ENCODE measurements at places on chromosomes 3 and 15.

DNA sequence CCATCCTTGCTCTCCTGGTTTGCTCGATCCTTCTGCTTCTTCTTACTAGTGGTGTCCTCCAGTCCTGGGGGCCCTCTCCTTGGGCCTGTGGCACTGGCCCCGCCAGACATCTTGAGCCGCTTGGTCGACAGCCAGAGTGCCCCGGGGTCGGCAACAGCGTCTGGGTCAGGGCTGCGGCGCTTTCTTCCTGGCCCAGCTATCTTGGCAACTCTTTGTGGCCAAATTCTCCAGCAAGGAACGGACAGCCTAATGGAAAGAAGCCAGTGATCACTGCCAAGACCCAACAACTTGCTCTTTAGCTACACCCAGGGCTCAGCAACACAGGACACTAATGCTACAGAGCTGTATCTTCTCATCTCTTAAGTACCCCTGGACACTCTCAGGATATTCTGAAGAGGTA is 1.6 kb downstream of the USP19 start:
- no peak for DNase-seq

- peak; percentile 82 for DNase-seq
Measured at GRCh38 chr3:32405711-32406323, 14.2 kb downstream of the CMTM7 start.

- DNase-seq: peak; percentile 28
Measured at GRCh38 chr15:68704496-68705021, 116.1 kb downstream of the ANP32A start.

DNA sequence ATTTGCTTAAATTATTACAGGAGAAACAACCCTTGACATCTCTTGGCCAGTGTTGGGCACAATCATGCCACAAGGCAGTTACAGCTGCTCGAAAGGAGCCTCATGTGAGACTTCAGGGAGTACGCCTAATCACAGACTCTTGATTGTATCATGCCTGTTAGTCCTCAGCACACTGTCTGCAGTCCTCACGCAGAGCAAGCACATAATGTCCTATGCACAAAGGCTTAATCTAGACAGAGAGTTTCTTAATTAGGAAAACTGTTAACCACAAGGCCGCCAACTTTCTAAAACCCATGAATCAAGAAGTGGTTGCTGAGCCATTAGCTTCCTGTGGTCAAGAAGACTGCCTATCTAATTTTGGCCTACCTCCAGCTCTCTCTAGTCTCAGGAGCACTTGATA is 172.0 kb downstream of the UNC13C start:
- no peak for DNase-seq

GRCh38 chr15:88871313-88871712 is 24.0 kb downstream of the HAPLN3 start:
- no peak for DNase-seq

- no peak for DNase-seq
Measured at GRCh38 chr3:42894698-42895579, 11.0 kb upstream of the ZNF662 start.

DNA sequence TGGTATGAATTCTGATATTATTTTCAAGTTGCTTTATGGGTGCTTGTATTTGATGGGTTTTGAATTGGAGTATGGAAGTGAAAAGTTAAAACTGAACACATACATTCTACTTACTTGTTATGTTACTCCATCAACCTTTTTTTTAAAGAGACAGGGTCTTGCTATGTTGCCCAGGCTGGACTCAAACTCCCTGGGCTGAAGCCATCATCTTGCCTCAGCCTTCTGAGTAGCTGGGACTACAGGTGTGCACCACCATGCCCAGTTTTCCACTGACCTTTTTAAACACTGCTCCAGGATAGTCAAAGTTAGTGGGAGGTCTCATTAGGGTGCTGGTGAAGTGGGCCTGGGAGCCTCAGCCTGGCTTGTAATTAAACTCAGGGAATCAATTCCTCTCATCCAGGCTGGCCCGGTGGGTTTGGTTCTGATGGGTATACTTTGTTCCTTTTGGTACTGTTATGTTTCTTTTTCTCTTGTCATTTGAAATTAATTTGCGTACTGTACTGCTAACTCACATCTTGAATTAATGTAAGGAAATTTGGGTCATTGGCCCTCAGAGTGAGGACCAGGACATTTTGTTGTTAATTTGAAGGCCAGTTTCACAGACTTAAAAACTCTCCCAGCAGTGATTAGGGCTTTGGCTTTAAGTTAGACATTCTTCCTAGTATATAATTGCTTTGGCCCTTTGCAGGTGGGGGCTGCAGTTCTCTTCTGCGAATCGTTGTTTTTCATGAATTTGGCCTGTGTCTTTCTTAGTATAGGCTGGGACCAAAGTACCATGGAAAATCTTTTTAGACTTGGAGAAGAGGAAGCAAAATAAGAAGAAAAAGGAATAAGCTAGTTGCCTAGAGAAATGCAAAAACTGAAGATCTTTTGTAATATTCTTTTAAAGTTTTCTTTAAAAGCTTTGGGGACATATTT is 66.9 kb downstream of the FNDC3B start:
- no peak for DNase-seq

DNA sequence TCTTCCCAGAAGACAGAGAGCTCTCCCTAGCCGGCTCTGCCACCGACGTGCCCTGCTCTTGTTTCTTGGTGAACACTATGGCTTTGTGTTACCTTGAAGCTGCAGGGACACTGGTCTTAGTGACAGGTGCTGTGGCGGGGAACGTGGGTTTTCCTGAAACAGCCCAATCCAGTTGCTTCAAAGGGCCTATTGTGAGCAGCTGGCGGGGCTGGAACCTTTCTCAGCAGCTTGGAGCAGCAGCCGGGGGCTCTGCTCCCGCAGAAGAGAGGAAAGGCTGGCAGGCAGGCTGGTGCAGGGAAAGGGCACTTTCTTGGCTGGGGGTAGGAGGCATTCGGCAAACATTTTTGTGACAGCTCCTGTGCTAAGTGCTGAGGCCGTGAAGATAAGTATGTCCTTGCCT is 12.8 kb downstream of the MYZAP start:
- no peak for DNase-seq

GRCh38 chr15:81619002-81619401 is 245.0 kb upstream of the TMC3 start:
- no peak for DNase-seq

DNA sequence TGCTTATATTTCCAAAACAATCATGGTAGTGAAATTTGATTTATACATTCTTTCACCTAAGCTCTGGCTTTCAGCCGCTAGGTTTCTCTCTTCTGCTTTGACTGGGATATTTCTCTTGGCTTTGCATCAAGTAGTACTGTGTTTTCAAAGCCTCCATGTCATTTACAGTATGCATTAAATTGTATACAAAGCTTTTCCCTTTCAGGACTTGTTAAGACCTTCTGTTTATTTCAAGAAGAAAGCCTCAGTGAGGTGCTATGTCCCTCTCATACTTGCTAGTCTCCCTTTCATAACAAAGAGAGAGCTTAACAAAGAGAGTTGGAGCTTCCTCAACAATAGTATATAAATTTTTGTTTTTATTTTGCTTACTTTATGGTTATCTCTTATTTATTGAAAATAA is 84.2 kb upstream of the SLC25A26 start:
- no peak for DNase-seq

DNA sequence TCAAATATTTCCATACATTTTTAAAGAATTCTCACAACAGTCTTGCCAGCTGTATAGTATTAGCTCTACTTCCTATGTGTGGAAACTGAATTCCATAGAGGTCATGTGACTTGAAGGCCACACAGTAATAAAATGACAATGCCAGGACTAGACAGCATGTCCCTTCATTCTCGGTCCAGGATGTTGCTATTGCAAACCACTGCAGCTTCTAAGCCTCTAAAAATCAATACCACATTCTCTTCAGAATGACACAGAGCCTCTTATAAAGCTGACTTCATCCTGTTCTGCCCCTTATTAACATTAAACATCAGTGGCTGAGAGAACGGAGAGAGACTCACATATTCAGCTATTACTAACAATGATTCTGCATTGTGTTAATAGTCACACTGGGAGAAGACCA is 240.3 kb upstream of the PEX5L start:
- no peak for DNase-seq

DNA sequence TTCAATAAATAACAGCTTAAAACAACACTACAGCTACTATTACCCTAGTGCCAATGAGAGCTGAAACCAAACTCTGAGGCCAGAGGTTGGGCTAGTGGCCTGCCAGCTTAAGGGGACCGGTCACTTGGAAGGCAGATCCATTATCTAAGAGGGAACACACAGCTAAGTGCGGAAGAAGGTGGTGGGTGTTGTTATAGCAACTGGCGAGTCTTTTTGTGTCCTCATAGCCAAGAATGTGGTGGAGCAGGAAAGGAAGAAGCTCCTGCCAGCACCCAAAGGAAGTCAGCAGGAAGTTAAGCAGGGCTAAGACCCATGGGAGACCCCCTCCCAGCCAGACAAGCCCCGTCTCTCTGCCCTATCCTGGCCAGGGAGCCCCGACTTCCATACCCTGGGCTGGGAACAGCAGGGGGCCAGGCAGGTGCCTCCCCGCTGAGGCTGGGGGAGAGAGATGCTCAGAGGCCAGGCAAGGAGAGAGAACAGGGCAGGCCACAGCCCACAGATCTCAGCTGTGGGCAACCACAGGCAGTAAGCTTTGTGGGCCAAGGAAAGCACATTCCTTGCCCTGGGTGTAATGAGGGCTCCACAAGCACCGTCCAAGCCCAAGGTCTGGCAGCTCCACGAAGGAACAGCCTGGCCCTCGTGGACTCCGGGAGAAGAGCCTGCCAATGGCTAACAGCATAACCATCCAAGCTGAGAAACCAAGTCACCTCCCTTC is 34.0 kb upstream of the HRH1 start:
- no peak for DNase-seq

DNA sequence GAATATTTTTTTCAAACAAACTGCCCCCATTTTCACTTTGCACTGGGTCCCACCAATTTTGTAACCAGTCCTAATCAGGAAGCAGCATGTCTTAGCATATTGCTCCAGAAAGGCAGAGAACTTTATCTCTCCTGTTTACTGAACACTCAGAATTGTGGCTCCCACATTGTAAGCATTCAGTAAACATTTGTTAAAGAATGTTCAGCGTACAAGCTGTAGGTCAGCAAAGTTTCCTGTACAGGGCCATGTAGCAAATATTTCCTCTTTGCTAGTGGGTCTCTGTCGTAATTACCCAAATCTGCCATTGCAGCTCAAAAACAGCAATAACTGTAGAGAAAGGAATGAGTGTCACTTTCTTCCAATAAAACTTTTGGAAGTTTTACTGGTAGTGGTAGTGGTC is 393.3 kb downstream of the GRM7 start:
- DNase-seq: no peak

DNA sequence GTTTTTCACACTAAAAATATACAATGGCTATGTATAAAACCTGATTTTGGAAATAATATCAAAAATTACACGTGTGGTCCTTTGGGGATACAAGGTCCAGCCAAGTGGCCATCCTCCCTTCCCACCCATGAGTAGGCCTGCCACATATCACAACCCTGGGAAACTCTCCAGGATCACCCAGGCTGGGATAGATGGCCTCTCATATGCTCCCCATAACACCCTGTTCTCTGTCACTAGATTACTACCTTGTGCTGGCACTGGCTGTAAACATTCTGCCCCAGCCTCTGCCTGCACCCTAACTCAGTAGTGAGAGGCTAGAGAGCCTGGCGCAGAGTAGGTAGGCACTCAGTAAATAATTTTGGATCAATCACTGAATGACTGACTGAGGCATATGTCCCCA is 52.1 kb downstream of the CLDN18 start:
- no peak for DNase-seq

- no peak for DNase-seq
Measured at GRCh38 chr3:72343078-72343477, 505.2 kb downstream of the SHQ1 start.

GRCh38 chr3:158617982-158618875 is 26.1 kb upstream of the GFM1 start:
- no peak for DNase-seq

GRCh38 chr3:98589331-98590036 is 3.9 kb downstream of the CPOX start:
- no peak for DNase-seq

DNA sequence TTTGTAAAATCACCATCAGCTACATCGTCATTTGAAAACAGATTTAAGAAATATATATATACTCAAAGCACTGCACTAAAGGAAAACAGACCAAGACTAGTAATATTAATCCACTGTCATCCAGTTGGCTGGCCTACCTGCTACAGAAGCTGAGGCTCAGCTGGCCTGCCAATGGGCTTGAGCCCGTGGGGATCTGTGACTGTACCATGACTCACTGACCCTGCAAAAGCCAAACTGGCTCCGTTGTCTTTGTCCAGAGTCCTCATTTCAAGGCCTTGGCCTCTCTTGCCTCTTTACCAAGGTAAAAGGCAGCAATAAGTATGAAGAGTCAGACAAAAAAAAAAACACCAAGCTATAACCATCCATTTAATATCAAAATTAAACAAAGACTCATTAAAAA is 463.5 kb upstream of the RASGRP1 start:
- no peak for DNase-seq

- no peak for DNase-seq
Measured at GRCh38 chr15:26893351-26894065, 26.6 kb downstream of the GABRA5 start.

GRCh38 chr15:67468416-67468815 is 52.5 kb upstream of the C15orf61 start:
- no peak for DNase-seq

DNA sequence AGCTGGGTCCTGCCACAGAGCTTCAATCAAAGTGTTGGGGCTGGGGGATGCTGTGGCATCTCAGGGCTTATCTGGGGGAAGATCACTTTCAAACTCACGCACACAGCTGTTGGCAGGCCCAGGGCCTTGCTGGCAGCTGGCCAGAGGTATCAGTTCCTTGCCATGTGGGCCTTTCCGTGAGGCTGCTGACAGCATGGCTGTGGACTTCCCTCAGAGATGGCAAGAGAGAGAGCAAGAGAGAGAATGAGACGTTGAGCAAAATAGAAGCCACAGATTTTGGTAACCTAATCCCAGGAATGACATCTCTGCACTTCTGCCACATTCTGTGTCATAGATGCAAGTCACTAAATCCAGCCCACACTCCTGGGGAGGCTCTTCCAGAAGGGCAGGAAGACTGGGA is 91.0 kb downstream of the TPRG1 start:
- DNase-seq: no peak

GRCh38 chr3:11660242-11660641 is 16.5 kb upstream of the VGLL4 start:
- peak; percentile 71 for DNase-seq

DNA sequence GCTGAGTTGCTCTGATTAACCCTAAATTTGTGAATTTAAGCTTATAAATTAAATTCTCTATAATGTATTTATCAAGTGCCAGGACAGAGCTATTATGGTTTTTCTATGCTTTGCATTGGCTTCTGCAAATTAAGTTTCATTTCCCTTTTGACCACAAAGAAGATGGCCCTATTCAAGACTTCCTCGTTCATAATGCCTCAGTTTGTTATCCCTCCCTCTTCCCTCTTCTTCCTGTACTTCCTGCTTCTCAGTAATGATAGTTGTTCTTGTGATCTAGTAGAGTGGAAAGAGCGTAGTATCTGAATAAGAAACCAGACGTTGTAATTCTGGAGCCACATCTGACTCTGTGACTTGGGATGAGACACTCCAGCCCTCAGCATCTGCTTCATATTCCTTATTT is 118.7 kb downstream of the CACNA1D start:
- no peak for DNase-seq

DNA sequence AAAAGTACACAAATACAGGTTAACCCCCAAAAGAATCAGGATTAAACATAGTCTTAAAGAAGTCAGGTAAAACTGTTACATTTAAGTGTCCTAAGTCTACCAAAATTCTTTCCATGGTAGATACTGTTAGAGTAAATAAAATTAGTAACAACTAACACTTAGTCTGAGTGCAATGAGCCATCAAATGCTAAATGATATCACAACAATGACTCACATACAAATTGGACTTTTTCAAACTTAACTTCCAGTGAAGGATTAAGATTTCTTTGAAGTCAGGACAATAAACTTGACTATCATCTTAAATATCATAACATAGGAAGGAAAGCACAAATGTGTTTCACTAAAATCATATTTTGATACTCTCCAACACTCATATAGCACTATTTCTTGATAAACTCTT is 43.9 kb downstream of the ZNF148 start:
- DNase-seq: no peak
